ENCODE measurements at places on chromosomes 11 and 22.

GRCh38 chr22:17451316-17451715 lies 82.1 kb downstream of the CECR2 start:
- no peak for DNase-seq

- no peak for DNase-seq
These were observed 43.8 kb downstream of the TRIOBP start for GRCh38 chr22:37740455-37741311.

DNA sequence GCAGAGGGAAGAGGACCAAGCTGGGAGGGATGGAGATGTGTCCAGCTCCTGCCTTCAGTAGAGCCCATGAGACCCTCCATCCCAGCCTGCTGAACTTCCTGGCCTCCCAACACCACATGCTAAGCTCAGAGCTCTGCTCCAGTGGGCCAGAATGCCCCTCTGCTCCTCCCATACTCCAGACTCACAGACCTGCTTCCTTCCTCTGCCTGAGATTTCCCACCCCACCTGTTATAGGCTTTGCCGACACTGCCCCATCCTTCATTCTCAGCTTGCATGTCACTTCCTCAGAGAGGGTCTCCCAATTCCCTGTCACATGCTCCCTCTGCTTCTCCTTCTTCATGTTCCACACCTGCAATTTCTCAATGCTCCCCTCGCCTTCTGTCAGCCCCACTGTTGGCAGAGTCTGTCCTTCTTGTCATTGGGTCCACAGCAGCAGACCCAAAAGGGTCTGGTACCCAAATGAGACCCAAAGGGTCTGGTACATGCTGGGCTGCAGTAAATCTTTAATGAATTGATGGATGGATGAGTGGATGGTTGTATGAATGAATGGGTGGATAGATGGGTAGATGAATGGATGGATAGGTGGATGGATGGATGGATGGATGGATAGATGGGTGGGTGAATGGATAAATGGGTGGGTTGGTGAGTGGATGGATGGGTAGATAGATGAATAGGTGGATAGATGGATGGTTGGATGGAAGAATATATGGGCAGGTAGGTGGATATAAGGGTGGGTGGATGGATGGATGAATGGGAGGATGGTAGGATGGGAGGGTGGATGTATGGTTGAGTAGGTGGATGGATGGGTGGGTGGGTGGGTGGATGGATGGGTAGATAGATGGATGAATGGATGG lies 105.3 kb upstream of the FGF3 start:
- DNase-seq: no peak

- DNase-seq: no peak
These were observed 82.3 kb upstream of the PHOX2A start for GRCh38 chr11:72326151-72326848.

DNA sequence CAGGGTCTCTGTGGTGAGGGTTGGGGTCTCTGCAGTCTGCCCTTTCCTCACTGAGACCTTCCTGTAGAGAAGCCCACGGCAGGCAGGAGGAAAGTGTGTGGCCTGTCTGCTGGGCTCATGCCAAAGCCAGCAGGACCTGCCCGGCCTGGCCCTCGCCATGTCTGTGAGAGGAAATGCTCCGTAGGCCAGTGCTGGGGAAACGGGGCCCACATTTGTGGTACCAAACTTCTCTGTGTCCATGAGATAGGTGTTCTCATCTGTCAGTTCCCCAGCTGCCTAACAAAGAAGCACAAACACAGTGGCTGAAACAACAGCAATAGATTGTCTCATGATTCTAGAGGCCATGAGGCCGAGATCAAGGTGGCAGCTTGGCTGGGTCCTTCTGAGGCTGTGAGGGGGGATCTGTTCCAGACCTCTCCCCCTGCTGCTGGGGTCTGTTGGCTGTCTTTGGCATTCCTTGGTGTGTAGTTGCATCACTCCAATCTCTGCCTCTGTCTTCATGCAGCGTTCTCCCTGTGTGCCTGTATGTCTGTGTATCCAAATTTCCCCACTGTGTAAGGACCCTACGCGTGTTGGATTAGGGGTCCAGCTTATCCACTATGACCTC lies 772.5 kb downstream of the TBC1D22A start:
- DNase-seq: no peak

- DNase-seq: peak; percentile 89
These were observed 497 bp upstream of the SYT12 start for GRCh38 chr11:67022341-67022933.

DNA sequence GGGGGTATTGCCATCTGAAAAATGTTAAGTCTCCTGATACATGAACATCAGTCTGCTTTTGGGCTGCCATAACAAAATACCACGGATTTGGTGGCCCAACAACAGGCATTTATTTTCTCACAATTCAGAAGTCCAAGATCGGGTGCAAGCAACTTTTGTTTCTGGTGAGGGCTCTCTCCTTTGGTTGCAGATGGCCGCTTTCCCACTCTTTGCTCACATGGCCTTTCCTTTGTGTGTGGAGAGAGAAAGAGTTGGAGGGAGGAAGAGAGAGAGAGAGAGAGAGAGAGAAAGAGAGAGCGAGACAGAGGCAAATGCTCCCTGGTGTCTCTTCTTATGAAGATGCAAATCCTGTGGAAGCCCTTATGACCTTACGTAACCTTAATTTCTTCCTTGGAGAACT lies 2.5 kb upstream of the KRTAP5-2 start:
- DNase-seq: no peak

Data from SJSA1 (cell line).